ENCODE measurements at places on chromosomes 4 and X.

DNA sequence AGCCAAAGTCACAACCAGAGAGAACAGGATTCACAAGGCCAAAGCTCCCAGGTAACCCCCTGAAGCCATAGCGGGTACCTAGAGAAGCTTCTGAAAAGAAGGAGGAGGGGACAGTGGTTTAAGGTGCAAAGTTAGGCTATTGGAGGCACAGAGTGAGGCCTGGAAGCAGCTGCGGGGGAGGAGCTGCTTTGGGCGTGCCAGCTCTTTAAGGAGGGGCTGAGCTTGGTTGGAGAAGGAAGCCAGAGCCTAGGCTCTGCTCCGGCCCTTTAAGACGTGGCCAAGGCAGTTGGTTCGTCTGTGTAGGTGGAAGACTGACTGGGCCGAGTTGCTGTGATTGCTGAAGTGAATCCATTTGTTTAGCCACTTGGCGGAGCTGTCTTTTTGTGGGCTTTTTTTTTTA lies 1.5 kb downstream of the KLF8 start:
- peak; percentile 69 for DNase-seq

DNA sequence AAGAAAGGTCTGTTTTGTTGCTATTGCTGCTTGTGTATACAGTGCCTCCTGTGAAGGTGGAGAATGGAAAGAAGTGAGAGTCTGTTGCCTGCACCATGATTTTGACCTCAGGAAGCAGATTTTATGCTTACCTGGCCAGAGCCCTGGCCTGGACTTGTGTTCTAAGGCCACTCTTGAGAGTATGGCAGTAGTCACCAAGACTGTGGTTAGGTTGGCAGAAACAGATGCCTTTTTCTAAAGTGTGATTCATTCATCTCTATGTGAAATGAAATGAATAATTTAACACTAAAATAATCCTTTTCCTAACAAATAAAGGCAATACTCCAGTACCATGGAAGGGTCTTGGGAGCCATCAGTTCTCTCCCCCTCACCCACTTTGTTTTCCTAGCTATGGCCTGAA lies 161.8 kb downstream of the DCLK2 start:
- DNase-seq: no peak

DNA sequence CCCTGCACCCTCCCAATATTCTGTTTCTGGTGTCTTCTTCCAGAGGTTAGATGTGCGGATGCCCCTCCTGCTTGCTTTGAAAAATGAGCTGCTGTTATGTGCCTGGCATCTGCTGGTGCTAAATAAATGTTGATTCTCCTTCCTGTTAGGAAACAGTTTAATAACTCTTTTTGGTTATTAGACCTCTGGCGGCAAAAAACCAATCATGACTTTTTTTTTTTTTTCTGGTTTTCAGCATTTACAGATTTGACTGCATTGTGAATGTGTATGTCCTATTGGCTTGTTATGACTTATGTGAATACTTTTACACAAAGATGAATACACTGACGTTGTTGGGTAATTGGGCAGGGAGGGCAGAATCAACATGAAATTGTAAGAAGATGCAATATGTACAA lies 13.6 kb upstream of the TMEM156 start:
- DNase-seq: no peak

GRCh38 chr4:150104404-150105027 lies 26.3 kb downstream of the DCLK2 start:
- no peak for DNase-seq

DNA sequence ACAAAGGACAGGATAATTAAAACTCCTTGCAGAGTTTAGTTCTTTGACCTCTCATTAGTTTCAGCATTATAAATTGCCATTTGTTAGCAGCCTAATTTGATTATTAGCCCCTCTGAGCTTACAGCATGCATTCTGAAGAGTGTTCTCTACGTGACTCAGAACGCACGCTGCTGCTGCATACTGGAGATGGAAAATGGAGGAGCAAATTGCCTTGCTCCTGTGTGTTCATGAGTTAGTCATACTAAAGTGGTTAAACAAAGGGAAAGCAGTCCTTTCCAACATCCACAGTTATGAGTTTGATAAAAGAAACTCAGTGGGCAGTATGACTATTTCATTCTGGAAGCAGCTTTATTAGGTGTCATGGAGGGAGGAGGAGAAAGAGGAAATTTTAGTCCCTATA lies 922.5 kb downstream of the RPA4 start:
- DNase-seq: no peak

GRCh38 chr4:182832352-182833120 lies 84.7 kb downstream of the DCTD start:
- no peak for DNase-seq

- no peak for DNase-seq
Measured at GRCh38 chrX:24423960-24424359, 41.1 kb upstream of the PDK3 start.

- no peak for DNase-seq
Measured at GRCh38 chr4:87360338-87360935, 30.6 kb downstream of the HSD17B11 start.

GRCh38 chr4:3773552-3774001 lies 7.4 kb downstream of the ADRA2C start:
- no peak for DNase-seq

GRCh38 chr4:65667506-65668041 lies 2.7 kb downstream of the EPHA5 start:
- no peak for DNase-seq

- DNase-seq: no peak
Measured at GRCh38 chr4:1378559-1379231, 27.5 kb downstream of the NKX1-1 start.

GRCh38 chrX:53211391-53211978 lies 13.5 kb downstream of the KDM5C start:
- no peak for DNase-seq

- no peak for DNase-seq
Measured at GRCh38 chrX:112645774-112646173, 34.0 kb downstream of the LHFPL1 start.

DNA sequence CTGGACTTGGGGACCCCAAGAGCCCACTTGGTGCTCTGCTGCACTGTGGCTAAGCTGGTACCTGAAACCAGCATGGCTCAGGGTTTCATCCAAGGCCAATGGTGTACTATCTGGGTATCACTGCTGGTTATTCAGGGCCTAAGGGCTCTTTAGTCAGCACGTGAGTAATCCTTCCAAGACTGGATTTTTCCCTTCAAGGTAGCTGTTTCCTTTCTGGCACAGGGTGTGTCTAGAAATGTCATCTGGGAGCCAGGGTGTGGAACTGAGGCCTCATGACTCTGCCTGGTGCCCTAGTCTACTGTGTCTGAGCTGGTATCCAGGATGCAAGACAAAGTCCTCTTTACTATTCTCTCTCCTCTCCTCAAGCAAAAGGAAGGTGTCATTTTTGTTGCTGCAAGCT lies 99.0 kb upstream of the QRFPR start:
- no peak for DNase-seq

DNA sequence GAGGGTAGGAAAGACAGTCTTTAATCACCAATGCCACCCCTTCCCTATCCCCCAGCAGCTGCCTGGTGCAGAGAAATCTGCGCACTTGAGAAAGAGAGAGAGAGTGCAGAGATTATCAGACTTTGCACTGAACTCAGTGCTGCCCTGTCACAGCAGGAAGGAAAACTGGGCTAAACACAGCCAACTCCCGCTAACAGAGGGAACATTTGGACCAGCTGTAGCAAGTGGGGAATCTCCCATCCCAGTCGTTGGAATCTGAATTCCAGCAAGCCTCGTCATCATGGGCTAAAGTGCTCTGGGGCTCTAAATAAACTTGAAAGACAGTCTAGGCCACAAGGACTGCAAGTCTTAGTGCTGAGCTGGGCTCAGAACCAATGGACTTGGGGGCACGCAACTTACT lies 168.7 kb downstream of the DLG3 start:
- DNase-seq: no peak

DNA sequence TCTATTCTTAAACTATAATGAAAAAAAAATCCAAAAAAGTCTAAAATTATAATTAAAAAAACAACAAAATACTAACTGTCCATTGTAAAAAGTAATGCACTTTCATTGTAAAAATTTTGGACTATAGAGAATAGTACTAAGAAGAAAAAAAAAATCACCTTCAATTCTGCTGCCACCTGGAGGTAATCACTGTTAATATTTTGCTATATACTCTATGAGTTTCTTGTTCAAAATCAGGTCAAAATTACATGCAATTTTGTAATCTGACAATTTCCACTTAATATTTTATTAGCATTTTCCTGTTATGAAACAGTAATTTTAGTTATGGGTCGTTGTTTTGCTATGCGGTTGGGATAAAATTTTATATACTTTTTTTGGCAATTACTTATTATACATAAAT lies 62.0 kb downstream of the HTT start:
- DNase-seq: no peak

GRCh38 chrX:68938244-68939004 lies 109.6 kb downstream of the EFNB1 start:
- DNase-seq: peak; percentile 58

DNA sequence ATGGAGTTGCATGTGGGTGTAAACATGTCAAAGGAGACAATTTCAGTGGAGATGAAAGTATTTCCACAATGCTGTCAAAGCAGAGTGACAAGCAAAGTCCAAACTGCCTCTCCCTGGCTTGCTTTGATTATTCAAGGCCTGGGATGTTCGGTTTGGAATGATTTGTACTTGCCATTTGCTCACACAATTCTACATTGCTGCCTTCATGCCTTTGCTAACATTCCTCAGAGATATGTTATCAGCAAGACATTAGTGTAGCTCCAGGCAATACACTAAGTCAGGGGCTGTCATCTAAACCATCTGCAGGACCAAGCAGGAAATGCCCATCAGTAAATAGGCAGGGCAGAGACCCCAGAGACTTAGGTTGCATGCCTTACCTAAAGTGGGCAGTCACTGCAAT lies 79.6 kb upstream of the C1QTNF7 start:
- DNase-seq: no peak

DNA sequence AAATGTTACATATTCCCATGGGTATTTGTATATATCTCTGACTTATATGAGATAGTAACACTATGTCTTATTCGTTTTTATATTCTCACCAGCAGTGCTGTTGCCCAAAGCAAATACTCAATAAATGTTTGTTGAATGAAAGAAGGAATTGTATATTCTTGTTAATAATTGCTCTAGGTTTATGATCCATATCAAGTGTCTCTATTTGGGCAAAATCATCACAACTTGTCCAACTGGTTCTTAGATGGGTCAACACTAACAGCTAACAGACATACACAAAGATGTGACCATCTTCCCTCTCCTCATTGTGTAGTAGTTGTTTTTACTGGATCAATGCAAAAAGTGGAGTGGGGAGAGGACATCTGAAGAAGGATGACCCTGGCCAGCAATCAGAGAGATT lies 6.6 kb upstream of the APLN start:
- no peak for DNase-seq

- DNase-seq: no peak
Measured at GRCh38 chrX:68163441-68163840, 269.9 kb downstream of the OPHN1 start.

- no peak for DNase-seq
Measured at GRCh38 chr4:2273221-2273620, 11.3 kb upstream of the MXD4 start.

DNA sequence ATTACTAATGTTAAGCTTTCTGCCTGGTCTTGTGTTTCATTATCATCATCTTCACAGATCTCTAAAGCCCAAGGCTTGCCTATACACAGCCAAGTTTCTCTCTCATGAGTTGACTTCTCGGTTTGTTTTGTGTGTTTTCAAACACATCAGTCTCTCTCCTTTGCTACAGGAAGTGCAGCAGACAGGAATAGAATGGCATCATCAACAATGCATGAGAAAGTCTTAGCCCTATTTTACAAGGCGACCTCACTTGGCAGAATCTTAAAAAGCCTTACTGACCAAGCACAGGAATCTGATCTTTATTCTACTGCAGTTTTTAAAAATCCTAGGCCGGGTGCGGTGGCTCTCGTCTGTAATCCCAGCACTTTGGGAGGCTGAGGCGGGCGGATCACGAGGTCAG lies 36.8 kb downstream of the CC2D2A start:
- no peak for DNase-seq

GRCh38 chr4:151865312-151865711 lies 104.5 kb upstream of the GATB start:
- DNase-seq: no peak

DNA sequence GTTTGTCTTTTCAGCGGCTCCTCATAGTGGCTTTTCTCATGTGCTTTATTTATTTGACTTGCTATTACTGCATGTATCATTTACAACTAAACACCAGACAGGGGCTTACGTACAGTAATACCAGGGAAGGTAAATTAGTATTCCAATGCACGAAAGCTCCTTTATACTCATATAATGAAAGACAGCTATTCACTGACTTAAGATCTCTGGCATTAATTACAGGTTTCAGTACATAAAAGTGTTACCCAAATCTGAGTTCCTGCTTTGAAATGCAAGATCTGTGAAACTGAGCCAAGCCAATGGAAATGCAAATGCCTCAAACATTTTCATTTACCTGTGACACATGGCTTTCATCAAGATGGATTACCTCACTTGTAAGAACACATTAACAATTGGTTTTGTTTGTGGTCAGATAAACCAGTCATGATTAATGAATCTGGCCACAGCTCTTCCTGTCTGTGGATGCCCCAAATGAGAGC lies 107.2 kb downstream of the ANAPC4 start:
- no peak for DNase-seq

DNA sequence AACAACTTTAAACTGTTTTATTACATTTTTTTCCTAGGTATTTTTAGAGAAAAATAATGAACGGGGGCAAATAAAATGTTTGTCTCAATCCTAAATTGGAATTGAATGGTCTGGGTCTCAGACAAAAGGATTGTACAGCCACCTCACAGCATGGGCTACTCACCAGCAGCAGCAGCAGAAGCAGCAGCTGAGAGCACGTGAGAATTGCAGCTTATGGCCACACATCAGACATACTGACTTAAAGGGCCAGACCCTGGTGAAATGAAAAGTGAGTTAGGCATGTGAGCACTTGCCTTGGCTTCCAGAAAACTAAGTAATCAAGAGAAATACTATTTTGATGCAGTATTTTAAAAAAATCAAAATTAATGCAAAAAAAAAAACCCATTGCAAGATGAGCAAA lies 56.6 kb downstream of the AASDH start:
- DNase-seq: no peak

DNA sequence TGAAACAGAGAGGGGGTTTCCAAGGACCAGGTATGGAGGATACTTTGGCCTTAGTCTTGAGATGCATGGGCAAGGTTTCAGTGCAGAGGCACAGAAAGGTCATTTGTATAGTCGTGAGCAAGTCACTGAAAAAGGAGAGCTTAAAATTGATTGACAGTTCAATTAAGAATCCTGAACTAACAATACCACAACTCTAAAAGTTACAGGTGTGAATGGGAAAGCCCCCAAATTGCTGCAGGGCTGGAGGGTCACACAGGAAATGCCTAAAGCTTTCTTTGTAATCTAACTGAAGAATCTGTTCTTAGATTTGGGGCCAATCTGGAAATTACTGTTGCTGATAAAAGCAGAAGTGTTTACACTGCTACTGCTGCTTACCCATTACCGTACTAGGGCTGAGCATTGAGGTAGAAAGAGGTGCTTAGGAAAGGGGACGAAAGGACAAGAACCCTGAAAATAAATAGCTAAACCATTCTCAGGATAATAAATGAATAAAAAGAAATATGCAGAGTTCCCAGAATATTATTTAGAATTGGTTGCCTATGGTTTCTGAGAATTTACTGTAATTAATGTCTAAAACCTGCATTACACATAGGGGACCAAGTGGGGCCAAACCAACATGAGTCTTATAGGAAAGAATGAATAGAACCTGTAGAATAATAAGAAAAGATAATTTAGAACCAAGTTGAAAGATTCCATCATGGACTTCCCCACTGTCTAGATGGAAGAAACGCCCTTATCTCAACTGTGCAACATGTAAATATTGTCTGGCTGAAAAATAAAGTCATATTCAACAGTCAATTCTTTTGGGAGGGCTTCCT lies 91.9 kb upstream of the PPP1R2C start:
- no peak for DNase-seq

- DNase-seq: peak; percentile 58
Measured at GRCh38 chrX:72020204-72020603, 109.6 kb downstream of the NHSL2 start.
